ENCODE measurements at places on chromosomes 2 and 18.

- H3K36me3 ChIP-seq = no peaks in the 10 kb centered on the region
- no peaks in the 10 kb centered on the region for H3K27me3 ChIP-seq
- H3K4me3 ChIP-seq = no peak overlapping the region
- peaks cover 59% of the 10 kb centered on the region for H3K4me1 ChIP-seq
Observed at GRCh38 chr18:63177259-63177658, 142.3 kb downstream of the BCL2 start.

DNA sequence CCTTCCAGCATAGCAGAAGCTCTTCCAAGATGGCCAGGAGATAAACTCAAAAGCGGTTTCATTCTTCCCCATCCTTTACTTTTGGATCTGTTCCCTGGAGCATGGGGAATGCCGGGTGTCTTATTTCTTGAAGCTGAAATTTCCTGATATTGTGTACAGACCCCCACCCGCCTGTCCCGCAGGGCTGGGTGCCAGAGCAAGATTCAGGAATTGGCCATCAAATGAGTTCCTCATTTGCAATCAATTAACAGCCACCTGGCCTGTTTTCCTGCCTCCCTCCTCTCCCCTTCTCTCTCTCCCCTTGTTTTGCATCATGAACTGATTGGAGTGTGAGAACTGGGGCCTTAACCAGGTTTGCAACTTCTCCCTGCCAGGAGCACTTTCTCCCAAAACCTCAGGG lies 202.1 kb downstream of the SH3RF3 start:
- H3K4me3 ChIP-seq = no peak overlapping the region
- H3K27me3 ChIP-seq = no peaks in the 10 kb centered on the region
- no peak for DNase-seq
- peak overlapping the region; percentile 23 for H3K27ac ChIP-seq
- H3K4me1 ChIP-seq = peaks cover 24% of the 10 kb centered on the region

GRCh38 chr2:225030893-225031292 lies 11.4 kb downstream of the DOCK10 start:
- H3K36me3 ChIP-seq = no peaks in the 10 kb centered on the region
- no peak overlapping the region for H3K27ac ChIP-seq
- H3K4me1 ChIP-seq = no peaks in the 10 kb centered on the region

DNA sequence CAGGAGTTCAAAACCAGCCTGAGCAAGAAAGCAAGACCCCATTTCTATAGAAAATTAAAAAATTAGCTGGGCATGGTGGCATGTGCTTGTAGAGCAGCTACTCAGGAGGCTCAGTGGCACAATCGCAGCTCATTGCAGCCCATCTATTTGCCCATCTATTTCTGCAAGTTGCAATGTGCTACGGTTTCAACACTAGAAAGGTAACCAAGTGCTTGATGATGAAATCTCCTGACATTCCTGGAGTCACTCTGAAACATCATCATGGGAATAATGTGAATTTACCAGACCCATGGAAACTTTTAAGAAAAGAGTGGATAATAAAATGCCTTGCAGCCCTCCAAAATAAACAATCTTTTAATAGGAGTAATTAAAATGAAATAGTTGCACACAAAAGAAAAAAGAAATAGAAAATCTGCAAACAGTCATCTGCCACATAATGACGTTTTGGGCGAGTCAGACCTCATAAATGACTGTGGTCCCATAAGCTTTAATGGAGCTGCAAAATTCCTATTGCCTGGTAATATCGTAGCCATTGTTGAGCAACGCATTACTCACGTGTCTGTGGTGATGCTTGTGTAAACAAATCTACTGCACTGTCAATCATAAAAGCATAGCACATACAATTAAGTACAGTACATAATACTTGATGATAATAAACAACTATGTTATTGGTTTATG lies 46.6 kb upstream of the AMMECR1L start:
- H3K27ac ChIP-seq = no peak overlapping the region
- no peaks in the 10 kb centered on the region for H3K36me3 ChIP-seq
- no peaks in the 10 kb centered on the region for H3K4me1 ChIP-seq
- DNase-seq = no peak
- no peak overlapping the region for H3K4me3 ChIP-seq
- no peaks in the 10 kb centered on the region for H3K27me3 ChIP-seq

- no peak overlapping the region for H3K4me3 ChIP-seq
- no peaks in the 10 kb centered on the region for H3K27me3 ChIP-seq
Observed at GRCh38 chr18:34660572-34660971, 49.5 kb upstream of the DTNA start.

DNA sequence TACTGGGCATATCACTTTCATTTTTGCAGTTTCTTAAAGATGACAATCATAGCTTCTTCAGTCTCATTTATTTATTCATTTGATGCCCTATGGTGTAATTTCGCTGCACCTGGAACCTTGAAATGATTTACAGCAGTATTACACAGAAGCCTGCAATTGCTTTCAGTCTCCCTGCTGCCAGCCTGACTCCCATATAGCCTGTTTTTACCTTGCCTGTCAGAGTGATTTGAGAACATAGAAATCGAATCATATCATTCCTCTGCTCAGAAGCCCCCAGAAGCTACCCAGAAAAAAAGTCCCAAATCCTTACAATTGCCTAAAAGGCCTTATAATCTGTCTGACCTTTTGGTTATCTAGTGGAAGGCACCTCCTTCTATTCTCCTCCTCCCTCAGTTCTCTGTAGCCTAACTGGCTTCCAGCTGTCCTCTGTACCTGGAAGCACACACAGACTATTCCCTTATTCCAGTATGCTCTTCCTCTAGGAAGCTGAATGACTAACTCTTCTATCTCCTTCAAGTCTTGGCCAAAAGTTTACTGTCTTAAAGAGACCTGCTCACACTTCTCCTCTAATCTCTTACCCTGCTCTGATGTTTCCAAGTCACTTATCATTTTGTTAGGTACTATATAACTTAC lies 12.6 kb downstream of the SCN3A start:
- no peak overlapping the region for H3K27ac ChIP-seq
- H3K36me3 ChIP-seq = no peaks in the 10 kb centered on the region
- H3K27me3 ChIP-seq = no peaks in the 10 kb centered on the region

- no peak overlapping the region for H3K4me3 ChIP-seq
- H3K36me3 ChIP-seq = no peaks in the 10 kb centered on the region
- no peaks in the 10 kb centered on the region for H3K4me1 ChIP-seq
- no peak overlapping the region for H3K27ac ChIP-seq
- H3K27me3 ChIP-seq = no peaks in the 10 kb centered on the region
- DNase-seq = no peak
Observed at GRCh38 chr2:152067823-152068222, 31.0 kb downstream of the CACNB4 start.

GRCh38 chr18:53784253-53784652 lies 440.2 kb downstream of the MBD2 start:
- no peak for DNase-seq
- H3K4me3 ChIP-seq = no peak overlapping the region
- H3K36me3 ChIP-seq = no peaks in the 10 kb centered on the region

GRCh38 chr2:237310515-237311114 lies 103.3 kb downstream of the COL6A3 start:
- no peak overlapping the region for H3K4me3 ChIP-seq
- no peaks in the 10 kb centered on the region for H3K27me3 ChIP-seq
- H3K4me1 ChIP-seq = peaks cover 24% of the 10 kb centered on the region
- no peak overlapping the region for H3K27ac ChIP-seq

DNA sequence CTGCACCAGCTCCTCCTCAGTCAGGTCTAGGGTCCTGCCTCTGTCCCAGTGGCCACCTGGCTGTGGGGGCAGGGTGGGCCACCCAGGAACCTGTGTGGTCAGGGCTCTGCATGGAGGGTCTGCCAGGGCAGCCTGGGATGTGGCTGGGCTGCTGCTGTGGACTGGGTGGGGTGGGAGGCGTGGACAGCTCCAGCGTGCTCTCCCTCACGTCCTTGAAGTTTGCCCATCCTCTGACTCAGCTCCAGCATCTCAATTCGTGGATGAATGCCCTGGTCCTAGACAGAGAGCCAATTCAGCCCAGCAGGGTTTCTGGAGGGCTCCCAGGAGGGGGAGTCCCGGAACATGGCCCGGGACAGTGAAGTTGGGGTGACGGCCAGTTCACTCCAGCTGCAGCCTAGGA lies 64.3 kb upstream of the EPAS1 start:
- no peak for DNase-seq
- peaks cover 21% of the 10 kb centered on the region for H3K4me1 ChIP-seq
- H3K27ac ChIP-seq = no peak overlapping the region
- H3K27me3 ChIP-seq = no peaks in the 10 kb centered on the region
- H3K36me3 ChIP-seq = no peaks in the 10 kb centered on the region

DNA sequence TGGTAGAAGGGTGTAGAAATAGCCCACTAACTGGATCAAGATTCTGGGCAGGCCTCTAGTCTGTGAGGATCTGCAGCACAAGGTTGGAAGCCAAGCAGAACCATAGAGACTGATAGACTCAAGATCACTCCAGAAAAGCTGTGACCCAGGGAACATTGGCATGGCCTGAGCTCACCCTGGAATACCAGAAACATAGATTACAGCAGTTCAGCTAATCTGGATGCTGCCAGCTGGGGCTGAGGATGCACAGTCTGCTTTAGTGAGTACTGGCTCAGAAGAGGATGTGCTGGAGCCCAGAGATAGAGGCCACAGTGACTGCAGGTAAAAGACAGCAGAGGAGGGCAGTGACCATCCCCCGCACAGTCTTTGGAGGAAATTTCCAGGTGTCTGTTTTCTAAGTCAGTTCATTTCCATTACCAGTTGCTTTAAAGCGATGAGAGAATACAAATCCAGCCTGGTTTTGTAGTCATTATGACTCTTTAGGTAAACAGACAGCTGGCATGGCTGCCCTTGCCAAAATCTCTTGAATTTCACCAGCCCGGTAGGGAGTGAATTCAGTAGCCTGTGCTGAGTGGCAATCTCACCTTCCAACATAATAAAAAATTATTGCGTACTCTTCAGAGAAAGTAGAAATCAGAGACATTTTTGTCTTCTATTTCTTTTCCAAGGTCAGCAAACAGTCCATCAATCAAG lies 119.2 kb downstream of the ANTXR1 start:
- no peak overlapping the region for H3K4me3 ChIP-seq
- H3K27ac ChIP-seq = no peak overlapping the region
- no peaks in the 10 kb centered on the region for H3K4me1 ChIP-seq
- H3K27me3 ChIP-seq = no peaks in the 10 kb centered on the region
- no peak for DNase-seq

DNA sequence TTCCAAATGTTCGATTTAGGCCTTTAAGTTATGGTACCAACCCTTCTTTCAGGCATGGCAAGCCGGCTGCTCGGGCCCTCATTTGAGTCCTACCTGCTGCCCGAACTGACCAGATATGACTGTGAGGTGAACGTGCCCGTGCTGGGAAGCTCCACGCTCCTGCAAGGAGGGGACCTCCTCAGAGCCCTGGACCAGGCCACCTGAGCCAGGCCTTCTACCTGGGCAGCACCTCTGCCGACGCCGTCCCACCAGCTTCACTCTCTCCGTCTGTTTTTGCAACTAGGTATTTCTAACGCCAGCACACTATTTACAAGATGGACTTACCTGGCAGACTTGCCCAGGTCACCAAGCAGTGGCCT lies 87.2 kb downstream of the EPAS1 start:
- DNase-seq = no peak
- H3K4me1 ChIP-seq = peaks cover 24% of the 10 kb centered on the region
- H3K4me3 ChIP-seq = no peak overlapping the region

- no peaks in the 10 kb centered on the region for H3K4me1 ChIP-seq
- H3K4me3 ChIP-seq = no peak overlapping the region
- no peak overlapping the region for H3K27ac ChIP-seq
- H3K27me3 ChIP-seq = no peaks in the 10 kb centered on the region
Observed at GRCh38 chr2:171834286-171834685, 59.8 kb downstream of the SLC25A12 start.

GRCh38 chr2:226142463-226142862 lies 657.2 kb downstream of the IRS1 start:
- no peak overlapping the region for H3K27ac ChIP-seq
- no peaks in the 10 kb centered on the region for H3K27me3 ChIP-seq
- no peaks in the 10 kb centered on the region for H3K36me3 ChIP-seq

GRCh38 chr2:210553373-210553772 lies 3.0 kb upstream of the CPS1 start:
- H3K27ac ChIP-seq = no peak overlapping the region
- no peaks in the 10 kb centered on the region for H3K27me3 ChIP-seq
- no peaks in the 10 kb centered on the region for H3K4me1 ChIP-seq
- no peak for DNase-seq

GRCh38 chr2:177084607-177085006 lies 128.0 kb upstream of the HNRNPA3 start:
- H3K4me1 ChIP-seq = no peaks in the 10 kb centered on the region
- H3K27ac ChIP-seq = no peak overlapping the region
- H3K36me3 ChIP-seq = no peaks in the 10 kb centered on the region
- no peak overlapping the region for H3K4me3 ChIP-seq
- no peak for DNase-seq

- no peaks in the 10 kb centered on the region for H3K36me3 ChIP-seq
- DNase-seq = peak; percentile 78
- no peak overlapping the region for H3K4me3 ChIP-seq
- H3K4me1 ChIP-seq = peaks cover 28% of the 10 kb centered on the region
- no peak overlapping the region for H3K27ac ChIP-seq
- H3K27me3 ChIP-seq = no peaks in the 10 kb centered on the region
Observed at GRCh38 chr2:217993817-217994463, 8.9 kb downstream of the TNS1 start.

- H3K4me1 ChIP-seq = peaks cover 13% of the 10 kb centered on the region
- H3K27me3 ChIP-seq = no peaks in the 10 kb centered on the region
- no peak overlapping the region for H3K4me3 ChIP-seq
- H3K36me3 ChIP-seq = peaks cover 78% of the 10 kb centered on the region
Observed at GRCh38 chr2:27378096-27378808, 2.3 kb downstream of the ZNF513 start.

GRCh38 chr2:151616760-151617339 lies 117.4 kb downstream of the NEB start:
- no peaks in the 10 kb centered on the region for H3K27me3 ChIP-seq
- H3K4me1 ChIP-seq = no peaks in the 10 kb centered on the region
- no peaks in the 10 kb centered on the region for H3K36me3 ChIP-seq
- no peak overlapping the region for H3K27ac ChIP-seq
- H3K4me3 ChIP-seq = no peak overlapping the region

GRCh38 chr2:200297989-200298388 lies 8.5 kb upstream of the SPATS2L start:
- no peaks in the 10 kb centered on the region for H3K4me1 ChIP-seq
- H3K27ac ChIP-seq = no peak overlapping the region
- H3K27me3 ChIP-seq = no peaks in the 10 kb centered on the region

DNA sequence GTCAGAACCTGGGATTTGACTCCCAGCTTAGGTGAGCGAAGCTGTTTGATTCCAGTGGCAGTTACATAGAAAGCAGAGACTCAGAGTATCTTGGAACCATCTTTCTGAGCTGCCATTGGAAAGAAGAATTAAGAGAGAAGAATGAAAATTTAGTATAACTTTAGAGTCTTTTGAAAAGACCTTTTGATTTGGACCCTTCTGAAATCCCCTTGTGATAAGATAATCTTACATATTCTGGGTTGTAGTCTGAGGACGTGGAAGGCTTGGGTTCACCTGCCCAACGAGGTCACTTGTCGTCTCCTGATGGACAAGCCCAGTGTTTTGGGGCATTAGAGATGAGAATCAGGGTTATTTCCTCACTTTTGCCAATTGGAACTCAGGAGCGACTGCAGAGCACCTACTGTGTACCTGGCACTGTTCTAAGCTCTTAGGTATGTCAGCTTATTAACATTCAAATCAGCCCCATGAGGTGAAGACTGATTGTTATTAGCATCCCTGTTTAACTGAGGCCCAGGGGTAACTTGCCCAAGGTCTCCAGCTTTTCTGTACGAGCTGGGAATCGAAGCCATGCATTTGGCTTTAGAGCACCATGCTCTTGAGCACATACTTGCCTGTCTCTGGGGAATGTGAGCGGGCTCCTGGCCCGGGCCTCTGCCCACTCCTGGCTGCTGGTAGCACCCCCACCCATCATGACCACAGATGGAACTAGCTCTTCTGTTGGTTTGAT lies 2.9 kb downstream of the HK2 start:
- H3K4me3 ChIP-seq = peak overlapping the region; percentile 91
- H3K4me1 ChIP-seq = no peaks in the 10 kb centered on the region
- H3K27me3 ChIP-seq = no peaks in the 10 kb centered on the region
- peak overlapping the region; percentile 90 for H3K27ac ChIP-seq
- no peaks in the 10 kb centered on the region for H3K36me3 ChIP-seq
